ENCODE measurements at places on chromosomes 3 and 15.

GRCh38 chr15:31236184-31237042, 90.2 kb upstream of the KLF13 start:
- peak; percentile 73 for DNase-seq

DNA sequence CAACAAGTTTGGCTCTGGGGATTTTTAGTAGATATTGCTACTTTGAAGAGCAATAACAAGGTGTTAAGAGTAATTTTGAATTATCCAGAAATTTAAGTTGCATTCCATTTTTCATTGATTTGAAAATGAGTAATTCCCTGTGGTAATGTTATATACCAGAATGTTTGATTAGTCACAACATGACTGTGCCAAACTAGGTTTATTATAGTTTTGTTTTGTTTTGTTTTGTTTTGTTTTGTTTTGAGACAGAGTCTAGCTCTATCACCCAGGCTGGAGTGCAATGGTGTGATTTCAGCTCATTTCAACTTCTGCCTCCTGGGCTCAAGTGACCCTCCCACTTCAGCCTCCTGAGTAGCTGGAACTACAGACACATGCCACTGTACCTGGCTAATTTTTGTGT, 40.7 kb downstream of the CNOT10 start:
- no peak for DNase-seq

GRCh38 chr3:115409596-115409995, 213.7 kb upstream of the GAP43 start:
- DNase-seq = no peak

DNA sequence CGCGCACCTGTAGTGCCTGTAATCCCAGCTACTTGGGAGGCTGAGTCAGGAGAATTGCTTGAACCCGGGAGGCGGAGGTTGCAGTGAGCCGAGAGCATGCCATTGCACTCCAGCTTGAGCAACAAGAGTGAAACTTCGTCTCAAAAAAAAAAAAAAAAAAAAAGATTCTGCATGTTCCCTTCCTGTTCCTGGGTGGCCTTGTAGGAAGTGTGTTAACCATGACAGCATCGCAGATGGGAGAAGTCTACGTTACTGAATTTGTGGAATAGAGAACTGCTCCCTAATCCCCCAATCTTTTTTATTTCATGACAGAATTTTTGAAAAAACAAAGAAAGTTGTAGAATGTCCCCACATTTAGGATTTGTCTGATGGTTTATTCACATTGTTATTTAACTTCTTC, 45.4 kb downstream of the FOXL2 start:
- no peak for DNase-seq

DNA sequence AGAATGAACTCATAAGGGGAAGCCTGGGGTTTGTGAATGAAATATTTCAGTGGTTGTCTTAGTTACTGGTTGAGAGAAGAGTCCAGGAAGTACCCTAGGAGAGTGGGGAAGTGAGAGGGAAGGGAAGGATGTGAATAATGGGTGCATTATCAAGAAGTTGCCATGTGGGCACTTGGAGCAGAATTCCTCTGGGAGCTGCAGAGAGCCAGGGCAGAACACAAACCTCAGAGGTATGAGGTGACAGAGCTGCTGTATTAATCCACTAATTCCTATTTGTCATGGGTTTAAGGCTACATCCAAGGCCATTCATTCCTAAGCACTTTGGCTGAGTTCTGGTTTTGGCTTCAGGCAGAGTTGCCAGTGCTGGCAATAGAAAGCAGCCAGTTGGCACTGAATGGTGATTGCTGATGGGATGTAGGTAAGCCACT, 29.0 kb downstream of the NDUFB4 start:
- DNase-seq = no peak

DNA sequence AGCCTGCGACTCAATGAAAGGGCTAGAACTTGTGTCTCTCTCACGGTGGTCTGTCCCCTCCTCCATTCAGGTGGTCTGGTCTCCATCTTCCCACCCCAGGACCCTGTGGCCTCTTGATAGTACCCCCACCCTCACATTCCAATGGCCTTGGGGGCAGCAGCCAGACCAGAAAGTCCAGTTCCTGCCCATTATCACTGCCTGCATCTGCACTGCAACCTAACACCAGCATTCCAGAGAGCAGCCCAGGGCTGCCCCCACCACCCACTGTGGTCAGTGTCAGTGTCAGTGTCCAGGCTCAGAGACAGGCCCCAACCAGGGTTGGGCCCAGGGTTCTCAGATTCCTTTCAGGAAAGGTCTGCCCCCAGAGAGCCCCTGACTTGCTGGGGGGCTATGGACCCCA, 12.6 kb downstream of the IGDCC3 start:
- DNase-seq = no peak

DNA sequence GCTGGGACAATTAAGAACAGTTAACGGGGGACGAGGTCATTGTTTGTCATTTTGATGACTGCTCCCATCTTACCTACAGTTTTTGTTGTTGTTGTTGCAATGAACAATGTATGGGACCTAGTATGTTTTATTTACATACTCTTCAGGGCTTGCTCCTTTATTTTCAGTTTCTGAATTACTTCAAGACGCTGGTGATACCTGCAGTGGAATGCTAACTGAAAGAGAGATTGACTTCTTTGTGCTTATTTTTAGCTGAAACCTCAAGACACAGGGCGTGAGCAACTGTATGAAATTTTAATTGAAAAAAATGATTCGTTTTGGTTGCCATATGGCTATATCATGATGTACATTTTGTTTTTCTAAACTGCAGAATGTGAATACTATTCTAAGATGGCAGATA, 297.9 kb downstream of the EDEM1 start:
- no peak for DNase-seq

DNA sequence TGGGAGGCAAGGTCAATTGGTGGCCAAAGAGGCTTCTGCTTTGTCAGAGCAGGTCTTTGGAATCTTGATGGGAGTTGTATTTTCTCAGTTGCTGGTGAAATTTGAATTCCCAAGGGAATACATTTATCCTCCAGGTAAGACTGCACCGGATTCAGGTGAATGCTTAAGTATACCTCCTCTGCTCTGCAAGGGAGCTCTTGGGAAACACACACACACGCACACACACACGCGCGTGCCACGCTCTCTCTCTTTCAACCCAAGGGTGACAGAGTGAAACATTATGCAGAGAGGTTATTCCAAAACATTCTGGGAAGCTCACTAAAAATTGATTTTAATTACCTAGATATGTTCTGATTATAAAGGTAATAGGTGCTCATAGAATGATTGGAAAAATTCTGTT, 33.7 kb downstream of the ST6GAL1 start:
- DNase-seq = no peak

GRCh38 chr3:195269375-195270078, 1.4 kb downstream of the XXYLT1 start:
- no peak for DNase-seq

DNA sequence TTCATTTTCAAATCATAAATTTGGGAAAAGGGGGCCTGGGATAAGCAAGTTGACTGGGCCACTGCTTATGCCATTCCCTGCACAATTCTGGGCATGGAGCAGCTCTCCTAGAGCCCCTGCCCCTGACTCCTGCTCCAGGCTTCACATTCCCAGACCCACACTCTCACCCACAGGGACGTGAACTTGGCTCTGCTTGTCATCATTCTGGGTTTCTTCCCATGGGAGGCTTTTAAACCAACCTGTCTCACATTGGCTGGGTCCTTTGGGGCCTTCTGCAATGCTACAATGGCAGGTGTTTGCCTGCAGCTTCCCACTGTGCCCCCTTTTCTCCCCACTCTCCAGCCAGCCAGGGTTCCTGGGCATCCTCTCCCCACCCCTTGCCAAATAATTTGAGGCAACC, 49.1 kb downstream of the CYP19A1 start:
- no peak for DNase-seq

DNA sequence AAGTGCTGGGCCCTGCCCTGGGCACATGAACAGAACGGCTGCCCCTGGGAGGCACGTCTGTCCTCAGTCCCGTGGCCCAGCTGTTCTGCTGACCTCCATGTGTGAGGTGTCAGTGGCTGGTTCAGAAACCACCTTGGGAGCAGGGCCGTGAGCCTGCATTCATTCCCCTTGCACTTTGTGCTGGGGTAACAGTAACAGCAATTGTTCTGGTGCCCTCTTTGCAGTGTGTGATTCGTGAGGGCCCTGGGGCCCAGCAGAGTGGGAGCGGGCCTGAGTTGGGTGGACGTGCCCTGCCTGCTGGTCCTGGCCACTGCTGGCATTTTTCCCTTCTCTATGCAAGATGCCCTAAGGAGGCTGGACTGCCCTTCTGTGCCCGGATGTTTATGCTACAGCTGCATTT, 50.4 kb upstream of the MYZAP start:
- DNase-seq = no peak

DNA sequence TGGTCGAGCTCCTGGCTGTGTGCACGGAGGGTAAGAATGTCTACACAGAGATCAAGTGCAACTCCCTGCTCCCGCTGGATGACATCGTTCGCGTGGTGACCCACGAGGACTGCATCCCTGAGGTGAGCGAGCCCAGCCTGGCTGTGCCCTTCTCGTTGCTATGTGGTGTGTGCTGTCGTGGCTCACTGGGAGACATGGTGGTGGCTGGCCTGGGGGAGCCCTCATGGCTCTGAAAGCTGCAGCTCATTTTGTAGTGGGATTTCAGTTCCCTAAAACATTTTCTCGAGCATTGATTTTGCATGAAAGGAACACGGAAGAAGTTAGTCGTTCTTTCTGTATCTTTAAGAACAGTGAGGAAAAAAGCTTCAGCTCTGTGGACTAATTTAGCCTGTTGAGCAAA, 200.5 kb downstream of the ITPR1 start:
- DNase-seq = no peak

GRCh38 chr3:4904811-4905695, 74.2 kb upstream of the BHLHE40 start:
- DNase-seq = no peak

GRCh38 chr15:70271422-70272088, 173.8 kb upstream of the TLE3 start:
- no peak for DNase-seq

DNA sequence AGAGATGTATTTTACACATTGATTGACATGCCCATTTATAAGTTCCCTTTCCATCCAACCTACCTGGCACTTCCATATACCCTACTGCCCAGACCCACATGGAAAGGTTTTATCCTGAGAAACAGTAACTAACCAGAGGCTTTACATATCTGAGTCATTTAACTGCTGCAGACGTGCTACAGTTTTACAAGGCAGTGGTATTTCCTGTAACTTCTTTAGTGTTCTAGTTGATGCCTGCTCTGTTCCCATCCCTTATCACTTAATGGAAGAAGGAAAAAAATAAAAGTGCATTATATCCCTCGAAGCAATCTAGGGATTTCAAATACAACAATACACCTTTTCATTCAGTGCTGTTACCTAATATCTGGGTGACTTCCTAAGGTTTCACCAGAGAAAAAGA, 107.1 kb downstream of the TMCO5A start:
- no peak for DNase-seq

- peak; percentile 63 for DNase-seq
Observed at GRCh38 chr3:197428117-197428801, 127.5 kb downstream of the BDH1 start.

GRCh38 chr3:50288387-50289007, 3.7 kb downstream of the IFRD2 start:
- DNase-seq = no peak

- no peak for DNase-seq
Observed at GRCh38 chr3:24400450-24400849, 94.2 kb downstream of the THRB start.

GRCh38 chr3:155608228-155608920, 136.5 kb downstream of the PLCH1 start:
- DNase-seq = no peak

GRCh38 chr3:46853441-46854415, 9.5 kb downstream of the MYL3 start:
- DNase-seq = peak; percentile 45

- DNase-seq = no peak
Observed at GRCh38 chr15:67549736-67550135, 7.2 kb downstream of the MAP2K5 start.

DNA sequence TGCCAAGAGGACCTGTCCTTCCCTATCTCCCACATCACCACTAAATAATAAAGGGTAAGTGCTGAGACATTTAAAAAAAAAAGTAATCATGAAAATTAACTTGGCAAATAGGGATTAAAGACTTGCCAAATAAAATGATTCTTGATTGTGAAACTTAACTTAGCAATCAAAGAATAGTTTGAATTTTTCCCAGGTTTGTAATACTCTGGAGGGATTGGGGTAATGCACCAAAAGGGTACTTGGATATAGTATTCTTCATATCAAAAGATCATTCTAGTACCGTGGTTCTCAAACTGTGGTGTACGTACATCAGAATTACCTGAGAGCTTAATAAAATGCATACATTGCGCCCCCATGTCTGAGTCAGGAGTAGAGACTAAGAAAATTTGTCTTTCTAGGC, 28.5 kb downstream of the CALML4 start:
- DNase-seq = no peak

GRCh38 chr15:70054366-70054765, 43.4 kb downstream of the TLE3 start:
- DNase-seq = no peak

DNA sequence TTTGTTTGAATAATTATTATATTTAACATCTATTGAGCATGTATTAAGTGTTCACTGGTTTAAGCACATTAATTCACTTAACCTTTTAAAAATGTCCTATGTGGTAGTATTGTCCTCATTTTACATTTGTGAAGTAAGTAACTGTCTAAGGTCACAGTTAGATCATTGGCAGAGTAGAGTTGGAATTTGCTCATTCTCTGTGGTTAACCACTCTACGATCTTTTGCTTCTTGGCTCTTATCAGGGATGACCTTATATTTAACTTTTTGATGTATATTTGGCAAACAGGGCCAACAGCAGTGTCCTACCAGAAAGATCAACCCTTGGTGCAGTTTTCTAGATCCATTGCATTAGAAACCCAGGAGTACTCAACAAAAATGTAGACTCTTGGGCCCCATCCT, 34.0 kb downstream of the PXK start:
- no peak for DNase-seq
